Activated naive CD4-positive, alpha-beta T cell treated with anti-CD3 and anti-CD28 coated beads, Interleukin-2, amount 50 U/mL, for 16 hours (primary cell): ENCODE measurements at places on chromosomes 16 and 17.

DNA sequence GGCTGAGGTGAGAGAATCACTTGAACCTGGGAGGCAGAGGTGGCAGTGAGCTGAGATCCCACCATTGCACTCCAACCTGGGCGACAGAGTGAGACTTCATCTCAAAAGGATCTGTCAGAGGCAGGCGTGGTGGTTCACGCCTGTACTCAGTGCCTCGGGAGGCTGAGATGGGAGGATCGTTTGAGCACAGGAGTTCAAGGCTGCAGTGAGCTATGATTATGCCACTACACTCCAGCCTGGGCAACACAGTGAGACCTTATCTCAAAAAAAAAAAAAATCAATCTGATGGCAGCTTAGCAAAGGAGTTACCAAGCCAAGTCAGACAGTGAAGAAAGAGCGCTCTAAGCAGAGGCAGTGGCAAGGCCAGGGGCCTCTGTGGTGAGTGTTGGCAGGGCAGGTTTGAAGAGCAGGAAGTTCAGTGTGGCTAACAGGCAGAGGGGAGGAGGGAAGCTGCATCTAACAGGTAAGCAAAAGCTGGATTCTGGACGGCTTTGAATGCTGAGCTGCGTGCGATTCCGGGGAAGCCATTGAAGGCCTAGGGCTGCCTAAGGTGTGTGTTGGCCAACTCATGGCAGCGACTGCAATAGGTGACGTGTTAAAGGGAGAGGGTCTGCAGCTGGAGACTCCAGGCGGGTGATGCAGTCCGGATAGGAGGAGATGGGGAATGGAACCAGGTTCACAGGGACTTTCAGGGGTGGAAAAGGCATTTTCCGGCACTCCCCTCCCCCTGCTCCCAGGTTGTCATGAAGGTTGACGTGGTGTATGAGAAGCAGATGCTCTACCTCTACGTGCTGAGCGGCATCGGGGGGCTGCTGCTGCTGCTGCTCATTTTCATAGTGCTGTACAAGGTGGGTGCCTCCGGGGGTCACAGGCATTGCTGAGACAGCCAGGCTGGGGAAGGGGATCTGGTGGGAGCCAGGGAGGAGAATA, 7.0 kb downstream of the ZNF768 start:
- DNase-seq: no peak

DNA sequence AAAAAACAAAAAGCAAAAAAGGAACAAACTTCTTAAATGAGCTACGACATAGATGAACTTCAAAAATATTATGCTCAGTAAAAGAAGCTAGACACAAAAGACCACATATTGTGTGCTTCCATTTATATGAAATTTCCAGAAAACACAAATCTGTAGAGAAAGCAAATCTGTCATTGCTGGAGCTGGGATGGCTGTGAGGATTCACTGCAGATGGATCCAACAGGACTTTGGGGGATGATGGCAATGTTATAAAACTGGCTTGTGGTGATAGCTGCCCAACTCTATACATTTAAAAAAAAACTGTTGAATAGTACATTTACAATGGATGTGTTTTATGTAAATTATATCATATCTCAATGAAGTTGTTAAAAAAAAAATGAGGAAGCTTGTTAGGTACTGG, 52.6 kb upstream of the MAP3K14 start:
- DNase-seq: no peak

GRCh38 chr17:76781056-76781982, 43.4 kb downstream of the MFSD11 start:
- DNase-seq: no peak

GRCh38 chr16:18783430-18784341, 6.4 kb downstream of the RPS15A start:
- DNase-seq: no peak

DNA sequence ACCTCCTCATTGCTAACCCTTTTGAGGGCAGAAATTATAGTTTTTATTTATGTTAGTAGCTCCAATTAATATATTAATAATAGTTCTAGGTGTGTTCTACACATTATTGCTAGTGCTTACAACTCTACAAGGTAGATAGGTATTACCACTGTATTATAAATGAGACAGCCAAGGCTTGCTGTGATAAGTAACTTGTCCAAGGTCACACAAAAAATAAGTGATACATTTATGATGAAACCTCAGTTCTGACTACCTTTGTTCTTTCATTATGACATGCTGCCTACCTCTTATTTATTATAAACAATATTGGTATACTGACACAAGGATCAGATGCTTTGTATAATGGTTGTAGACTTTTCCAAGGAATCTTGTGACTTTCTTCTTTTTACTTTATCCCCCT, 41.2 kb downstream of the NFAT5 start:
- DNase-seq: no peak
